Lung microvascular endothelial cell (primary cell): ENCODE measurements at places on chromosomes 5 and 9. TPM values are rescaled to one million over a fixed set of nuclear protein-coding genes. Genes with fewer than 3 reads are reported as not detected.

DNA sequence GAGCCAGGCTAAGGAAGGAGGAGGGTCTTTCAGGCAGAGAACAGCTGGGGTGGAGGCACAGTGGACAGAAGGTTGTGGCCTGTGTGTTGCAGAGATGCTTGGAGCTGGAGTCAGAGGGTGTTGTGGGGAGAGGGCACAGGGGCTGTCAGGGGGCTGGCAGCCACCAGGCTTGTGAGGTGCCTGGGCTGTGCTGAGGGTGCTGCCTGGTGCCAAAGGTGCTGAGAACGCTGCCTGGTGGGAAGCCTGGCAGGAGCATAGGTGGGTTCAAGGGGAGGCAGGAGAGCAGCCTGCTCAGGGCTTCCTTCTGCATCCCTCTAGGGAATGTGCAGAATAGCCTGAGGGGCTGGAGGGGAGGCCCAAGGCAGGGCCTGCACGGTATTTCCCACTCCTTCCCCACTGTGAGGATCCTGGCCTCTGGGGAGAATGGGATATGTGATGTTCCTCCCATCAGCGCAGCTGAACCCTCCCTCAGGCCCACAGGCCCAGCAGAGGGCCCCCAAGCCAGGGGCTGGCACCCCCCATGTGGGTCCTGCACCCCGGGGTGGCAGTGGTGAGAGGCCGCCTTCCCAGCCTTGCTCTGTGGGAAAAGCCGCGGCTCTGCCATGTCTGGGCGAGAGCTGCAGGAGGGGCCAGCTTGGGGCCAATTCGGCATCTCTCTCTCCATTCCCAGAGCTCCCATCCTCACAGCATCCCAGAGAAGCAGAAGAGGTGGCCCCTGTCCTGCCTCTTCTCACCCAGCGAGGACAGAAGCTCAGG is 76.3 kb downstream of the CACNA1B start:
- DNase-seq, result no peak

- no peak for DNase-seq
Observed at GRCh38 chr5:57529864-57530263, 47.3 kb upstream of the ACTBL2 start.

- DNase-seq, result no peak
Observed at GRCh38 chr5:9042241-9042640, 503.6 kb downstream of the SEMA5A start.

- peak; percentile 70 for DNase-seq
Observed at GRCh38 chr5:41794471-41794870, 75.8 kb downstream of the OXCT1 start.

- DNase-seq, result no peak
Observed at GRCh38 chr5:149679876-149680809, 50.0 kb upstream of the PPARGC1B start.

- DNase-seq, result no peak
Observed at GRCh38 chr5:540906-541538, 16.8 kb upstream of the SLC9A3 start.

- DNase-seq, result no peak
Observed at GRCh38 chr9:106035806-106036205, 341.5 kb downstream of the TMEM38B start.

MYOT gene
- total RNA-seq, result not detected in 2 replicates

CD72 gene
- total RNA-seq, result under 0.01 TPM in 1 of 2 replicates, not detected in the other

UNC5A gene
- 0.22 and 0.40 TPM in 2 replicates for total RNA-seq
